ENCODE measurements at places on chromosomes 11 and 22.

- no peak for DNase-seq
Measured at GRCh38 chr11:71472941-71473792, 20.2 kb downstream of the NADSYN1 start.

- no peak for DNase-seq
Measured at GRCh38 chr11:2466869-2467694, 22.3 kb downstream of the KCNQ1 start.

DNA sequence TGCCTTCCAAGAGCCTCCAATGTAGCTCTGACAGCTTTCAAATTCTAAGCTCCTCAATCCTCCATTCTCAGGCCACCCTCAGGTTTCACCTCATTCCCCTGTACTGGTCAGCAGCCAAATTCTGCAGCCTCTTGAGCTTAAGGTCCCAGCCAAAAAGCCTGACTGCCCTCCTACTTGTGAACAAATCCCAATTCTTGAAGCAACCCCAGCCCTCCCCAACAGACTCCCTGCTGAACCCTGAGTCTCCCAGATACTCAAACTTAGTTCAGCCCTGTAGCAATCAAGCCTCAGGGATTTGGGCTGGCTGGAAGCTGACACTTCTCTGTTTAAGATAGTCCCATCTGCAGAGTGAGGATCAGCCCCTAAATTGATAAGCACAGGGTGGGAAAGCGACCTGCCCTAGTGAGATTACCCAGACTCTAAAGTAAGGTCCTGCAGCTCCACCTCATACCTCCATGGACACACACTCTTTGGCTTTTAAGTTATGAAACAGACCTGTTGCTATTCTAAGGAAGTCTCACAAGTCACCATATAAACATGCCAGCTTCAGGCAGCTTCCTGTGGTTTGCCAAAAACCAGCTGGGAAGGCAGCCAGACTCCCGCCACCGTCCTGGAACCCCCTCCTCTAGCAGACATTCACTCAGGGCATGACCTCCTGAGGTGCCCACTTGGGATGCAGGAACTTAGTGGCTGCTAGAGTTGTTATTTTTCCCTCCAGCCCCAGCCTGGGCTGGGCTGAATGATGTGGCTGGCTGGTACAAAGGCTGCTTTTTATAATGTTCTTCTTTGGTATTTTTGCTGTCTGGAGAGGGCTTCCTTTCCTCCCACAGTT lies 82.5 kb upstream of the PICALM start:
- peak; percentile 98 for DNase-seq

GRCh38 chr11:15334766-15335165 lies 220.0 kb downstream of the INSC start:
- DNase-seq = no peak

GRCh38 chr11:73286240-73286810 lies 14.2 kb downstream of the P2RY6 start:
- no peak for DNase-seq

DNA sequence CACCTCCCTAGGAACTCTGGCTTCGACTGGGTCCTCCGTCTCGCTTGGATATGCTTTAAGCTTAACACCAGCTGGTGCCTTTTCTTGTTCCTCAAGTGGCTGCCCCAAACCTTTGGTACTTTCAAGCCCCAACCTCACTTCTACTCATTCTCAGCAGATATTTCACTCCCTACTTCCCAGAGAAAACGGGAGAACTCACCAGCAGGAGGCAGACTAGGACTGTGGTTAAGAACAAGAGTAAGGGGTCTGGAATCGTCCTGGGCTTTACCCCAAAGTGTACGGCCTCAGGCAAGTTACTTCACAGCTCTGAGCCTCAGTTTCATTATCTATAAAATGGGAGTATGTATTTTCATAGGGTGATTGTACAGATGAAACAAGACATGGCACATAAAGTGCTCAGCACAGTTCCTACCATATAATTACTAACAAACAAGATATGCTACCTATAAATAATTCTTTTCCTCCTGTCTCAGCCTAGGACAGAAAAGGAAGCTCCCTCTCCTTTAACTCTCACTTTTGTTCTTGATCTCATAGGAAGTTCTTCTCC lies 37.8 kb downstream of the PAMR1 start:
- no peak for DNase-seq

DNA sequence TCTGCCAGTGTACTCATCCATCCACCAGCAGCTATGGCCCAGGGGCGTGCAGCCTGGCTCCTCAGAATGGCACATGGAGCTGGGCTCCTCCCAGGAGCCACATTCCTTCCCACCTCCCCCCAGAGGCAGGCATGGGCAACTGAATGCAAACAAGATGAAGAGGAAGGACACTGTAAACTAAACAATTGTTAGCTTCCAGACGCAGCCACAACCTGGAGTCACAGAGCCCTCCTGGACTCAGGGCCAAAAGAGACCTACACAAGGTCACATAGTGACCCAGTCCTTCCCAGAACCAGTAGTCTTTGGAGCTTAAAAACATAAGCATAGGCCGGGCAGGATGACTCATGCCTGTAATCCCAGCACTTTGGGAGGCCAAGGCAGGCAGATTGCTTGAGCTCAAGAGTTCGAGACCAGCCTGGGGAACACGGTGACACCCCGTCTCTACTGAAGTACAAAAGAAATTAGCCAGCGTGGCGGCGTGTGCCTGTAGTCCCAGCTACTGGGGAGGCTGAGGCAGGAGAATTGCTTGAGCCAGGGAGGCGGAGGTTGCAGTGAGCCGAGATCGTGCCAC lies 30.7 kb upstream of the CLDN5 start:
- DNase-seq = no peak

- DNase-seq = no peak
Measured at GRCh38 chr11:36453678-36454077, 56.4 kb downstream of the TRAF6 start.

DNA sequence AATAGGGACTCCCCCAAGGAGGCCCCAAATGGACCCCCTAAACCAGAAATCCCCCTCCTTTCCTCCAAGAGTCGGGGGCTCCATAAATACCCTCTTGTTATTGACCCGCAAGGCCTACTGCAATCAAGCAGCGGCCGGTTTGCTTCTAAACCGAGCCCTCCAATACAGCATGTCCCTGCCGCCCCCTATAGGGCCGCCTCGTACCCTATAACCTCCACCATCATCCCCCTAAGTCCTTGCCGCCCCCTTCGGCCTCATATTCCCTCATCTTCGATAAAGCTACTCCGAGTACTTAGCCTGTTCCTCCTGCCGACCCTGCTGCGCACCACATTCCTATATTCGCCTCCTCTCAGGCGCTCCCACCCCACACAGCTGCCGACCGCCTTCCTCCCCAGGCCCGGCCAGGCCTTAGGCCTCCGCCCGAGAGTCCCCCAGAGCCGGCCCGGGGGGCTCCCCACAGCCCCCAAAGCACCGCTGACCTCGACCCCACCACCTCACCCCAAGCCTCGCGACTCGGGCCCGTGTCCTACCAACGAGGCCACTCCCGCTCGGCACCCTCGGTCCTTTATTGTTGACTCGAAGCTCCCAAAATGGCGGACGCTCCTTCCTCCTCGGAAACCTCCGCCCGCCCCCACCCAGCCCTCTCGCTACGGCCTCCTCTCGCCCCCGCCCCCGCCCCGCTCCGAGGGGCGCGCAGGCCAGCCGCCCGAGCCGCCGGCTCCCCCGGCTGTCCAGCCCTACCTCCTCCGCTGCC lies 430 bp downstream of the DDX6 start:
- peak; percentile 84 for DNase-seq

DNA sequence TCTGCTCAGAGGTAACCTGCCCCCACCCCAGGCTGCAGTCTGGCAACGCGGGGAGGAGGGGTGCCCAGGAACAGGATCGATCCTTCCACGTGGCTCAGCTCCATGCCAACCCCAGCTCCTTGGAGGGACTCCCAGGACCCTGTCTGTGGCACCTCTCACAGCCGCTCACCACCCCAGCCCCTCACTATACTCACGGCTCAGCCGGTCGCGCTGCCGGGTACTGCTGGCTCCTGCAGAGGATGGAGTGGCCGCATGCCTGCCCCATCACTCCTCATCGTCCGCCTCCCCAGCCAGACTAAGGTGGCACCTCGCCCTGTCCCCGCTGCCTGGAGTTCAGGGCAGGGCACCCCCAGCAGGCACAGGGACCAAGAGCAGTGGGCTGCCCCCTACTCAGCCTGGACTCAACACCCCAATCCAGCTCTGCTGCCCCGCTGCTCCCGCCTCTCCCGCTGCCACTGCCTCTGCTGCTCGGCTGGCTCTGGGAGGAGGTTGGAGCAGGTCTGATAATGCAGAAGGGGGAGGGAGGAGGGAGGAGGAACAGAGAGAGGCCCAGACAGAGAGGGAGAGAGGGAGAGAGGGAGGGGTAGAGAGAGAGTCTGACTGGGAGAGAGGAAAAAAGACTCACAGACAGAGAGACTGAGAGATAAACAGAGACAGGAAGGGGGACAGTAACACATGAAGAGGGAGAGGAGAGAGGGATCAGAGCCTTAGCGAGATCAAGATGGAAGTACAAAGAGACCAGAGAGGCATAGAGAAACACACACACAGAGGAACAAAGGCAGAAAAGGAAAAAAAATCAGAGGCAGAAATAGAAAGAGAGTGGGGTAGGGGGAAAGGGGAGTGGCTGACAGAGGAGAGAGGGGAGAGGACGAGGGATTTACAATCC lies at the start of gene PDE2A:
Gene PDE2A (minus strand): TSS at position 480 of the 886 bp plus-strand sequence. CDS start 215 bp downstream, at position 265.
- no peak for DNase-seq

GRCh38 chr11:34600339-34601084 lies 20.4 kb upstream of the EHF start:
- no peak for DNase-seq

DNA sequence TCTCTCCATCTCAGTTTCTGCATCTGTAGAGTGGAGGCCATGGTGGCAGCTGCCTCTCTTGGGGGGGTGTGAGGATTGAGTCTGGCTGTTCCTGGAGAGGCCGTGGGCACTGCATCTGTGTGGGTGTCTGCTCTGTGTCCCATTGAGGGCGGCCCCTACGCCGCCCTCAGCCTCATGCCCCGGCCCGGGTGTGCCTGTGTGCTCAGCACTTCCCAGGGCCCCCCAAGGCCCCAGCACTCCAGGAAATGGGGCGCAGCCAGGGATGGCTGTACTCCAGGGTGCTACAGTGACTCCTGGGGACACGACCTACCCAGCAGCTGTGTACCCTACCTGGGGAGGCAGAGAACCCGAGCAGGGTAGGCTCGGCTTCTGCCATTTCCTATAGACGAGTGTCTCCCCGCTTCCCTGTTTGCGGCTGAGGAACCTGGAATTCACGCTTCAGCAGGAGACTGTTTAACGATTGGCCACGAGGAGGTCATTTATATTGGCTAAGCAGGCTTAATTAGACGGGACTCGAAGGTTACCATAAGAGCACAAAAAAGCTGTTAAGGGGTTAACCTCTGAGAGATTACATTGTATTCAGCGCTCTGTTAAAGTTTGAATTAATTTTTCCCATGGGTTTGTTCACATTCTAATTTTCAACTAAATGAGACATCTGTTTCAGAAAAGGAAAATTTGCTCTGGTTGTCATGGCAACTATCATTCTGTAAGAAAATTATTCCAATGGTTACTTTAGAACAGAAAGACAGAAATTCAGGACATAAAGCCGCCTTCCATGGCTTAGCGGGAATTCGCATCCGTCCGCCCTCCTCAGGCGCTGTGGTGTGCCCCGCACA lies 76.4 kb downstream of the MPPED1 start:
- DNase-seq = no peak

- no peak for DNase-seq
Measured at GRCh38 chr22:28269277-28269676, 350.2 kb upstream of the PITPNB start.

DNA sequence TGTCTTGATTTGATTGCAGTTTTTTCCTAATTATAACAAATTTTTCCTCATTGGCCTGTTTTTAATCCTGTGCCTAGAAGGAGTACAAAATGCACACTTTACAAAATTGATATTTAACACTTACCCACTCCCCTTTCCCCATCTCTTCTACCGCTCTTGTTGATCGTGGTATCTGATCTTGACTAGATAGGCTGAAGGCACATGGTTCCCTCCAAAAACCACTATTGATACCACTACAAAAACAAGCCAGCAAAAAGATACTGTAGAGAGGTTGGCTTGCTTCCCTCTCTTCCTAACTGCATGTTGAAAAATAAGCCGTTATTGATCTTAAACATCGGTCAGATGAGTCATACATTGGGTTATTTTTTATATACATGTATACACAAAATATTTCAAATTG lies 14.6 kb upstream of the ZNF143 start:
- no peak for DNase-seq

DNA sequence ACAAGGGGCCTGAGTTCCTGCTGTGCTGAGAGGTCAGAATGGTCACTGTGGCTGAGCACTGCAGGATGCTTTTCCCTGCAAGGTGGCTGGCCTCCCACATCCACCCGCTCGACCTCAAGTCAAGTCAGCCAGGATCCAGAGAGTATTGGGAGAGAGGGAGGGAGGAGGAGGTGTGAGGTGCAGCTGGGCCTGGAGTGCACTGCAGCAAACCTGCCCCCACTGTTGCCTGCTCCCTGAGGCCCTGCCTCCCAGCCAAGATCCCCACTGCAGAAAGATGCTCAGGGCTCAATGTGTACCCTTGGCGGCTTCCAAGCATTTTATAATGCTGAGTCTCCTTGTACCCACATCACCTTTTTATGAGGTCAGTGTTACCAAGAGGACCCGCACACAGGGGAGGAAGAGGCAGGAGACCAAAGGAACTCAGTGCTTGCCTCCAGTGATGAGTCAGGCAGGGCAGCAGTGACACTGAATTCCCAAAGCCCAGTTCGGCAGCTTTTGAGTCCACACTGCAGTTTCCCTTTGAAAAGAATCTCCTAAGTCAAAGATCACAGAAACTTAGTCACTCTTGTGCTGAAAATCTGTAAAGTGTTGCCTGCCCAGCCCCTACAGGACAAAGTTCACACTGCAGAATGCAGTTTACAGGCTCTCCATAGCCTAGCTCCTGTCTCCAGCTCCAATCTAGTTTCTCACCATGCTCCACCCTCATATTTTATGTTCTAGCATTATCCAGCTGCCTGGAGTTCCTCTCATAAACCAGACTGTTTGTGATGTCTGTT lies 3.1 kb downstream of the ENDOD1 start:
- DNase-seq = peak; percentile 52

- DNase-seq = peak; percentile 92
Measured at GRCh38 chr11:1772270-1773130, 8.8 kb upstream of the CTSD start.

DNA sequence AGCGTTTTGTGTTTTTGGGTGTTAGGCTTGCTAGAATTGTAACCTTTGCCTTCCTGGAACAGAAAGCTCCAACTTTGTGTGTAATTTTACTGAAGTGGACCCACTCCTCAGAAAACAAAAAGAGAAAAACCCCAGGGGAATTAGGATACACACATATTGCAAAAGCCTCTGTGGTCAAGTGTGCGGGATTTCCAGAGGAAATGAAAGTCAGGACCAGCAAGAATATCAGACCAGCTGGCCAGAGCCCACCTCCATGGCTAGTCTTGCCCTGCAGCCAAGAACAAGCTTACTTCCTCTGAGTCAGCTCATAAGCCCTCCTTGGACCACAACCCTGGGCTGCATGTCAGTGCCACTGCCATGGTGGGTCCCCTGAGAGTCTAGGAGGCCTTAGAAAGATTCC lies 37.0 kb upstream of the FTH1 start:
- DNase-seq = no peak

- DNase-seq = no peak
Measured at GRCh38 chr11:17695454-17696441, 23.6 kb upstream of the MYOD1 start.

Measured in erythroblast (primary cell).